NCI-H2171 (cell line): ENCODE measurements at places on chromosomes 12 and 14.

DNA sequence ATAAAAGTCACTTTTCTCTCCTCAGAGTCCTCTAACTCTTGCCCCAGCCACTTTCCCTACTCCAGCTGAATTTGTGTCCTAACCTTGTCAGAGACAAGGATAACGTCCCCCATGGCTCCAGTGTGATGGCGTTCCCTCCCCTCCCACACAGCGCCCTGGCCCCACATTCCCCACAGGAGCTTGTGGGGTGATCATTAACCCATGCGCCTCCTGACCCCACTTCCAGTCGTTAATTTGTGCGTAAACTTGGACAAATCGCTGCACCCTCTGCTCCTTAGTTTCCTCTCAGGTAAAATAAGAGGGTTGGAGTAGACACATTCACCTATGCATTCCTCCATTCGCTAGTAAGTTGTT, 22.9 kb upstream of the BCDIN3D start:
- DNase-seq: no peak

GRCh38 chr12:53757101-53757770, 5.5 kb upstream of the CISTR start:
- no peak for DNase-seq

DNA sequence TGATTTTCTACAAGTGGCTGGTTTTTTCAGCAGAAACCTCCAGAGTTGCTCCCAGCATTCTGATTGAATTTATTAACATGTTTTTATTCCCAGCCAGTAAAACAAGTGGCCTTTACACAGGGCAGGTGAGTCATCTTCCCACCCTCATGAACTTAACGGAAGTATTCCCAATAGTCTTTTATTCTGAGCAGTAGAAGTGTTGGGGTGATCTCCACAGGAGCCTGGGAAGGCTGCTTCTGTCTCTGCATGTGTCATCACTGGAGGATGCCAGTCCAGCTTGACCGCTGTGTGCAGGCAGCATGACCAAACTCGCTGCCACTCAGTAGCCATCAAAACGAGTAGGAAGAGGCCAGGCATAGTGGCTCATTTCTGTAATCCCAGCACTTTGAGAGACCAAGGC, 13.4 kb upstream of the DNAH10 start:
- no peak for DNase-seq

GRCh38 chr14:96423446-96424108, 31.6 kb downstream of the AK7 start:
- no peak for DNase-seq

GRCh38 chr12:6896846-6897435, 7.7 kb upstream of the LRRC23 start:
- DNase-seq: peak; percentile 31

DNA sequence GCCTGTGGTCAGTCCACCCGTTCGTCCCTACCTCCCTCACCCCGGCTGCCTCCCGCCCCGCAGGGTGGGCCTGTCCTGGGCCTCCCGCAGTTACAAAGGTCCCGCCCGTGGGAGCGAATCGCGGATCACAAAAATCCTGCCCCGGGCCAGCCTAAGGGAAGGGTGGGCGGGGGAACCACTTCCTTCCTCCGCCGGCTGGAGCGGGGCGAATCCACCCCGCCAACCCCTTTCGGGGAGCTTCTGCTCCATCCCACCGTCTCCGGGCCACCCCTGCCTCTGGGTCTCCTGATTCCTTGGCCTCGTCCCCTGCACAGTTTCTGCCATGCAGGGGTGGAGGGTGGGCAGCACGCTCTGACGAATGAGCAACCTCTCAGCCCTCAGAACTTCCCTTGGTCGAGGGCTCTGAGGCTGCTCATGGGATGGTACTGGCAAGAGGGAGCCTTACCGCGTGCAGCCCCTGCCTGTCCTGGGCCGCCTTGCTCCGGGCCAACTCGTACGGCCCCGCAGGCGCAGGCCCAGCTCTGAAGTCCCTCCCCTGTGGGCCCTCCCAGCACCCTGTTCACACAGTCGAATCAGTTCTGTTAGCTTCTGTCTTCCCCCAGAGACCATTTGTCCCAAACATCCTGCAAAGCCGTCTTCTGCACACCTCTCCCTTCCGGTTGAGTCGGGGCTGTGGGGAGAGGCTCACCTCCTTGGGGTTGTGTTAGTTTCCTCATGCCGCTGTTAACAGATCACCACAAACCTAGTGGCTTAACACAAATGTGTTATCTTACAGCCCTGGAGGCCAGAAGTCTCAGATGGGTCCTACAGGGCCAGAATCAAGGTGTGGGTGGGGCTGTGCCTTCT, 589 bp upstream of the HVCN1 start:
- DNase-seq: no peak

GRCh38 chr12:19706936-19707335, 267.6 kb downstream of the AEBP2 start:
- DNase-seq: no peak

DNA sequence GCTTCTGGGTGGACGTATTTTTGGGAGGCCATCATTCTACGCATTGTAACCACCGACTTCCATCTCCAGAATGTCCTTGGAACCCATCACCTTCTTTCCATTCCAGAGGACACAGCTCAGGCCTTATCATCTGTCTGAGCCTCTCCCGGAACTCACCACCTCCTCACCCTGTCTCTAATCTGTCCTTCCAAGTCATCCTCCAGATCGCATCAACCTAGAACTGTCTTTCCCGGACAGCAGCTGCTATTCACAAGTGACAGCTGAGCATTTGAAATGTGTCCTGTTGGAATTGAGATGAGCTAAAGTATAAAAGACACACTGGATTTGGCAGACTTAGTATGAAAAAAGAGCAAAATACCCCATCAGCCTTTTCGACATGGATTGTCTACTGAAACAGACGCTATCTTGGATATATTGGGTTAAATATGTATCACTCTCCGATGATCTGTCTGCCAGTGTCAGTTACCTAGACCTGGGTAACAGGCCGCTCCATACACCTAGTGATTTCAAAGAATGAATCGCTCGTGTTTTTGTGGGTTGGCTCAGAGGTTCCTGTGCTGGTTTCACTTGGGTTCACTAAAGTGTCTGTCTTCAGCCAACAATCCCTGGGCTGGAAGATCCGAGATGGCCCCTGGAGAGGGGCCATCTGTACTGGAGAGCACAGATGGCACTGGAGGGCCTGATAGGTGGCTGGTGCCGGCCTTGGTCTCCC, 104.4 kb upstream of the RFLNA start:
- no peak for DNase-seq

DNA sequence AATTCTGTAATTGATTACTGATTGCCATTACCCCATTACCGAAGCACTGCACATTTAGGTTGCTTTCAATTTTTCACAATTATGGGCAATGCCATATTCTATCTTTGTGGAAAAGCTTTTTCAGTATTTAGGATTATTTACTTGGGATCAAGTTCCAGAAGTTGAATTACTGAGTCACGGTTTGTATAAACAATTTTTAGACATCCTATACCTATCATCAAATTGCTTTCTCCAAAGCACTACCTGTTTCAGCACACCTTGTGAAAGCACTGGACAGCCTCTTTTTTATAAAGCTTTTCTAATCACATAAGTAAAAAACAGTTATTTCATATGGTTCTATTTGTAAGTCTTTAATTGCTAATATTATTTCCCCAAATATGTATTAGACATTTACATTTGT, 221.5 kb upstream of the CAND1 start:
- DNase-seq: no peak

GRCh38 chr12:80038062-80038560, 61.2 kb upstream of the OTOGL start:
- no peak for DNase-seq

DNA sequence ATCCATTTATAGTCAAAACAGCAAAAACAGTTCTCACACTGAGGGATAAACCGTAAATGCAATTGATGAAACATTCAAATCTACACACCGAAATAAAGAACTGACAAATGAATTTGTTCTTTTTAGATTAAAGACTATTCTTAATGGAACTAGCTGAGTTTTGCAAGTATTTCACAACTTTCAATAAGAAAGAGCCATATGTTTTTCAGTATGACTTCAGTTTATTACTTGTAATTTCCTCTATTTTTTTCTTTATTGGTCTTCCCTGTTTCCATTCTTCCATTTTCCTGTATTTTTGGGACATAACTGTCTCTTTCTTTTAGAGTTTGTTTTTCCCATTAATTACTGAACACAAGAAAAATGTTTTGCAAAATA, 4.3 kb downstream of the BCAT1 start:
- DNase-seq: no peak

- DNase-seq: no peak
Measured at GRCh38 chr12:82682326-82682725, 4.4 kb upstream of the TMTC2 start.

DNA sequence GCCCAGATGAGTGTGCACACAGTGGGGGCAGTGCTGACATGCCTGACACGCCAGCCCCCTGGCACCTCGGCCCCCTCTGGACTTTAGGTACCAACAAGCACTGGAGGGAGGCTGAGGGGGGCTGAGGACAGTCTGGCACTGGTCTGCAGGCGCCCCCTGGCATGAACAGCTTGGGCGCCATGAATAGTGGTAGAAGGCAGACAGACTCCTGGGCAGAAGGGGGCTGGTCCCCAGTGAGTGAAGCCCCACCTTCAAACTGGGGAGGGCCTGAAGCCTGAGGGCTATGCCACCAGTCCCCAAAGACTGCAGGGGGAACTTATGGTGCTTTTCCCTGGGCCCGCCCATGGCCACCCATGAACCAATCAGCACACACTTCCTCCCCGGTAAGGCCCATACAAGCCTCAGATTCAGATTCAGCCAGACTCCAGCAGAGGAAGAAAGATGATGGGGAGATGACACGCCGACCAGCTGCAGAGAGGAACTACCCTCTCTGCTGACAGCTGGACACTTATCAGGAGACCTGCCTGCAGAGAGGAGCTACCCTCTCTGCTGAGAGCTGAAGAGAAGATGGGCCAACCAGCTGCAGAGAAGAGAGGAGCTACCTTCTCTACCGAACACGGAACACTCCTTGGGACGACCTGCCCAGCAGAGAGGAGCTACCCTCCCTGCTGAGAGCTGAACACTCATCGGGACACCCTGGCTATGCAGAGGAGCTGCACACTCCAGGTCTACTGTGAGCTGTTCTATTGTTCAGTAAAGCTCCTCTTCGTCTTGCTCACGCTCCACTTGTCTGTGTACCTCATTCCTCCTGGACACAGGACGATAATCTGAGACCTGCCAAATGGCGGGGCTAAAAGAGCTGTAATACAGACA, 324.5 kb downstream of the PCNX1 start:
- DNase-seq: no peak

DNA sequence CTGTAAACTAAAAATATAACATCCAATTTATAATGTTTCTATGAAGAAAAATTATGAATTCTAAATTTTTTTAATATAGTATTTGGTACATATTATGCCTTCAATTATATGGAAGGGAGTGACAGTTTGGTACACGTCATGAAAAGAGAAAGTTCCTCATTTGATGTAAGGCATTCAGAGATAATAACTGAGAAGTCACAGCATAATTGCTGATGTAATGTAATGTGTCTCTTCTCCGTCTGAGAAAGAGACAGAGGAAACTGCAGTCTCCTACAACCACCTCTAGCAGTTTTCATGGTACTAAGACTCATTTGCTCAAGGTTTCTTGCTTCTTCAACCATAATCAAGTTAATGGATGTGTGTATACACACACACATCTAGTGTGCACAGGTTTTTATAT, 2.3 kb upstream of the CD69 start:
- DNase-seq: no peak

DNA sequence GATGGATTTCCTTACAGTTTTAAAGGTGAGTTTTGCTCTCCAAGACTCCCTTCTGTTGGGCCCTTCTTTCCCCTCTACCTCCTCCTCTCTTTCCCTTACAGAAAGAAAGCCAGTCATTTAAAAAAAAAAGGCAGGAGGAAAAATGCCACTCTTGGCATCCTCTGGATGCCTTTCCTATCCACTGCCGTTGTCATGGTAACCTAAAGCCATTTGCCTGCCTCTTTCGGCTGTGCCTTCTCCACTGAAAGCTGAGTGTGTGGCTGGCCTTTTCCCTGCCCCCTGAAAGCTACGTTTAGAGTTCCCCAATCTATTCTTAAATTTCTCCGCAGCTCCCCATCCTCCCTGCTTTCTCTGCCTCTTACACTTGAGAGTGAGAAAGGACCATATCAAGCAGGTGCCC, 67.1 kb downstream of the TUNAR start:
- DNase-seq: no peak

- DNase-seq: peak; percentile 89
Measured at GRCh38 chr12:6828781-6829535, 751 bp downstream of the P3H3 start.

- no peak for DNase-seq
Measured at GRCh38 chr14:43313719-43314118, 1193.4 kb downstream of the FSCB start.

GRCh38 chr12:127903146-127903545, 363.8 kb upstream of the TMEM132C start:
- no peak for DNase-seq
